Memory B cell (primary cell): ENCODE measurements at places on chromosomes 2 and 18.

- no peak for DNase-seq
- H3K36me3 ChIP-seq: no peaks in the 10 kb centered on the region
- no peak overlapping the region for H3K27ac ChIP-seq
Measured at GRCh38 chr2:20832606-20833005, 9.7 kb upstream of the LDAH start.

DNA sequence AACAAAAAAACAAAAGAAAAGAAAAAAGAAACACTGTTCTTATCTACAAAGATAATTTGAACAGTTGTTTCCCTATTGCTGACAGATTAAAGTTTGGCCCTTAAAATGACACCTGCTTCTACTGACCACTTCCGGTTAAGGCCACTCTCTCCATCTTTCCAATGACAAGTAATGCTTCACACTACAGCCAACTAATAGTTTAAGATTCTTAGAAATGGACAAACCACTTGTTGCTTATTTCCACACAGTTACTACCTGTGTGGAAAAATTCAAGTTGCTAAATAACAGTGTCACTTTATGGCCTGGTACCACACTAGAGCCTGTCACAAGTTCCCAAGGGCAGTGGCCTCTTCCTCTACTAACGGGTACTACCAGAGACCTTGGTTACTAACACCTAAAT lies 2.4 kb downstream of the TMEM185B start:
- H3K4me3 ChIP-seq: peak overlapping the region; percentile 4
- no peak overlapping the region for H3K27ac ChIP-seq
- DNase-seq: no peak
- no peaks in the 10 kb centered on the region for H3K27me3 ChIP-seq

GRCh38 chr2:225037415-225038230 lies 4.6 kb downstream of the DOCK10 start:
- no peaks in the 10 kb centered on the region for H3K27me3 ChIP-seq
- H3K36me3 ChIP-seq: peaks cover 7% of the 10 kb centered on the region
- peaks cover 39% of the 10 kb centered on the region for H3K4me1 ChIP-seq
- H3K27ac ChIP-seq: peak overlapping the region; percentile 93
- H3K4me3 ChIP-seq: peak overlapping the region; percentile 74

DNA sequence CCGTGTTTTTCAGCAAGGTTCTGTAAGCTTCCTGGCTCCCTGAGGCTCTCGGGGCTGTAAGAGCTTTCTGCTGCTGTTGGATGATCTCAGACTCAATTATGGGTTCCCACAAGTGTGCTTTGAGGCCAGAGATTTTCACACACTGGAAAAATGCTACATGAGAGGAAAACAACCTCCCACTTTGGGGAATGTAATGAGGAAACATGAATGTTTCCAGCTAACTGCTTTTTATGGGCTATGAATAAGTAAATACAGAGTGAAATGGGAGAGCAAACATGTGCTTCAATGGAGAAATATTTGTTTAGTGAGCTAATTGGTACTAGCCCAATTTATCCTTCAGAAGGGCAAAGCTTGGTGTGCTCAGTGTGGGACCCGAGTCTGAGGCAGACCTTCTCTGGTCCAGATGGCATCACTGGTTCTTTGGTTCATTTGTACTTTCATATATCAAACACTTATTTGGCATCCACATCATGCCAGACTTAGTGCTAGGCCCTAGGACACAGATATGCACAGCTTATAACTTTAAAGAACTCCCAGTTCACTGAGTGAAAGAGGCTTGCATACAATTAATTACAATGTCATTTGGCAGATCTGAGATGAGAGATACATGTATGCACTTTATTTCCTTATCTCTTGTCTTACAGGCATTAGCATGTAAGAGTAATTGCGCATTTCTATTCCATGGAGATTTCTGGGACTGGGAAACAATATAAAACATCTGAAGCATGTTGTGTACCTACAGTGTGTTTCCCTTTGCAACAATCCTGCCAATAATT lies 248.8 kb downstream of the RDH14 start:
- no peak overlapping the region for H3K4me3 ChIP-seq
- DNase-seq: no peak
- H3K36me3 ChIP-seq: no peaks in the 10 kb centered on the region
- H3K27me3 ChIP-seq: peaks cover 8% of the 10 kb centered on the region
- H3K4me1 ChIP-seq: no peaks in the 10 kb centered on the region
- H3K27ac ChIP-seq: no peak overlapping the region

GRCh38 chr2:97664636-97664970 lies 759 bp upstream of the ACTR1B start:
- H3K4me1 ChIP-seq: peaks cover 24% of the 10 kb centered on the region
- peak overlapping the region; percentile 95 for H3K27ac ChIP-seq
- H3K4me3 ChIP-seq: peak overlapping the region; percentile 87

DNA sequence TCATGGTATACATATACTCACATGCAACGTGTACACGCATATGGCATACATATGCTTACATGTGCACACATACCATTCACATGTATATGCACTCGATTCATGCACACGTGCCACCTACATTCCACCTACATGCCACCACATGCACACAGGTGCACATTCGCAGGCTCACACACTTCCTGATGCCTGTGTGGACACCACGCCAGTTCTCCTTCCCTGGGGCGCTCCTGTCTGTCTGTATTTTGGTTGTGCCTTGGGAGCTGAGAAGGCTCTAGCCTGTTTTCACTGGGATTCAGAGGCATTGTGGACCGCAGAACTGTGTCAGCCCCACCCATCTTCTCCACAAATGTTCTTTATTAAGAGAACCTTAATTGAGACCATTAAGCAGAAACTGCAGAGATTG lies 96.6 kb upstream of the CTDP1 start:
- no peak overlapping the region for H3K27ac ChIP-seq
- H3K27me3 ChIP-seq: peaks cover 3% of the 10 kb centered on the region
- H3K4me1 ChIP-seq: peaks cover 13% of the 10 kb centered on the region
- H3K36me3 ChIP-seq: no peaks in the 10 kb centered on the region

- H3K4me3 ChIP-seq: no peak overlapping the region
- DNase-seq: no peak
- H3K4me1 ChIP-seq: no peaks in the 10 kb centered on the region
- H3K36me3 ChIP-seq: no peaks in the 10 kb centered on the region
Measured at GRCh38 chr2:168705534-168706470, 96.6 kb upstream of the NOSTRIN start.

- peaks cover 21% of the 10 kb centered on the region for H3K27me3 ChIP-seq
- no peak overlapping the region for H3K27ac ChIP-seq
- H3K4me1 ChIP-seq: peaks cover 2% of the 10 kb centered on the region
- H3K36me3 ChIP-seq: no peaks in the 10 kb centered on the region
- no peak for DNase-seq
- H3K4me3 ChIP-seq: no peak overlapping the region
Measured at GRCh38 chr2:71609441-71609840, 156.1 kb downstream of the DYSF start.

DNA sequence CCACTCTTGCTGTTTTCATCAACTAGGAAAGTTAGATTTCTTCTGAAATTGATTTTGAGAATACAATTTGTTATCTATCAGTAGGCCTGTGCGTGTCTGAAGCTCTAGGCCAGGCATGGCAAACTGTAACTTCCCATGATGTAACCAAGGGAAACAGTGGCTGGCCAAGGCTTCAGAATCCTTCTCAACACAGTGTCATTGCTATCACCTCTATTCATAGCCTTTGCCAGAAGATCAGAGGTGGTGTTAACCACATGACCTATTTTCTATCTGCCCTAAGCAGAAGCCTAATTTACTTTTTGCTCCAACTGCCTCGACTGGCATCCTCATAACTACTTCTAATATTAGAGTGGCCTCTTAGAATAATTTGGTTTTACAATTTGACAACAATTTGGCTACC lies 2.5 kb downstream of the ITGB6 start:
- H3K4me3 ChIP-seq: no peak overlapping the region
- H3K27ac ChIP-seq: no peak overlapping the region
- no peaks in the 10 kb centered on the region for H3K36me3 ChIP-seq
- peaks cover 4% of the 10 kb centered on the region for H3K4me1 ChIP-seq
- no peaks in the 10 kb centered on the region for H3K27me3 ChIP-seq

GRCh38 chr2:239789711-239790110 lies 235.4 kb downstream of the NDUFA10 start:
- H3K27me3 ChIP-seq: peaks cover 5% of the 10 kb centered on the region
- H3K27ac ChIP-seq: no peak overlapping the region
- DNase-seq: no peak
- no peaks in the 10 kb centered on the region for H3K4me1 ChIP-seq
- peaks cover 2% of the 10 kb centered on the region for H3K36me3 ChIP-seq
